ENCODE measurements at places on chromosomes 12 and 14.
A peak's percentile ranks its signal among the peaks of the same experiment; 100 is the strongest.

DNA sequence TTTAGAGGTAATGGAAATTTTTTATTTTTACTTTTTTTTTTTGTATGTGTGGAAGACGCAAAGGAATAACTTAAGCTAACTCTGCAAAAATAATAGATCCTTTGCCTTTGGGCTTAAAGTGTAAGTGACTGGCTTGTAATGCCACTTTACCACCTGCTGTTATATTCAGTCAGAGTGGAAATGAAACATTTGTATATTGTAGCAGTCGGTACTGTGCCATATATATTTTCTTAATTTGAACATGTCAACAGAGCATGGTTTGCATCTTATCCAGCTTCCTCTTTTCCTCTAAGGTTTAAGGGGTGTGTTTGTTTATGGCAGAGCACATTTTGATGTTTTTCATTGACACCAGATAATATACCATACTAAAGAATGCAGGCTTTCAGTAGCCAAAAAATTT, 176.6 kb downstream of the TRHDE start:
- no peak for DNase-seq

DNA sequence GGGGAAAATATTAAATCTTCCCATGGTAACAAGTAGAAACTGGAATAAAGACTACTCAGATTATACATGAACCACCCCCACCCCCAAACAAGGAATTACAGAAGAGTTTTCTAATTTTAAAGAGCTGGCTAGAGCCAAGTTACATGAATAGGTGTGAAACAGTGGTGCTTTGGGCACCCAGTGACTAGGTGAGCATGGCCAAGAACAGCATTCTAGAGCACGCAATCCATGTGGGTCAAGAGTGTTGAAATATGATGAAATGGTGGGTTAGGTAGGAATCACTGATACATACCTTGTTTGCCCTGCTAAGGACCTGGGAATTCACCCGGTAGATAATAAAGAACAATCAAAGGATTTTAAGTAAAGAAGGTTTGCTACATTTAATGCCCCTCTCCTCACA, 118.1 kb upstream of the SLCO1C1 start:
- no peak for DNase-seq

DNA sequence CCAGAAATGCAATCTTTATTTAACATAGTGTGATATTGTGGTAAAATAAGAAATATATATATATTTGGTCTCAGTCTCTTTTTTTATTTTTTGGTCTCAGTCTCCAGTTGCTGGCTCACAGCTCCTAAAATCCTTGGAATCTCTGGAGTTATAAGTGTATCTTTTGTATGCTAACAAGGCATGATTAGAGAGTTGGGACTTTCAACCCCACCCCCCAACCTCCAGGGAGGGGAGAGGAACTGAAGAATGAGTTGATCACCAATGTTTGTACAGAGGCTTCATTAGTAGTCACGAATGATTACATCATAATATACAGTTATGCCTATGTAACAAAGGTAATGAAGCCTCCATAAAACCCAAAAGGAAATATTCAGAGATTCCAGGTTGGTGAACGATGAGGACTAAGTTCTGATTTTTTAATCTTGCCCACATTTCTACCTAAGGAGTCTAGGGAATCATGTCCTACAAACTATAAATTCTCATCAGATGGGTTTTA, 22.8 kb upstream of the LALBA start:
- no peak for DNase-seq

DNA sequence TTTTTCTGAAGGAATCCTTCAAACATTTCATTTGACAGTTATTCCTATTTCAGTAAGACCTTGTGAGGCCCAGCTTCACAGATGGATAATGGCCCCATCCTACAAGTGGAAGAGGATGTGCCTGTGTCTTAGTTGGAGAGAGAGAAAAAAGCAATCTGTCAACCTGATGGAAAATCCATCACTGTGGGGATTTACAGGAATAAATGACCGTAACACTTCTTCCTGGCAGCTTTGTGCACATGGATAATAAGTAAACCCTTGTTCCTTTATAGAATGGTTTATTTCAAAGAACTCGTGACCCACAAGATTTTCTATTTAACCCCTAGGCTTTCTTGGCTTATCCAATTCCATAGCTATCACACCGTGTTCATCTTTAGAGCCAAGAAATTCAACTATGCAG, 121.4 kb upstream of the PCED1B start:
- DNase-seq, result no peak

DNA sequence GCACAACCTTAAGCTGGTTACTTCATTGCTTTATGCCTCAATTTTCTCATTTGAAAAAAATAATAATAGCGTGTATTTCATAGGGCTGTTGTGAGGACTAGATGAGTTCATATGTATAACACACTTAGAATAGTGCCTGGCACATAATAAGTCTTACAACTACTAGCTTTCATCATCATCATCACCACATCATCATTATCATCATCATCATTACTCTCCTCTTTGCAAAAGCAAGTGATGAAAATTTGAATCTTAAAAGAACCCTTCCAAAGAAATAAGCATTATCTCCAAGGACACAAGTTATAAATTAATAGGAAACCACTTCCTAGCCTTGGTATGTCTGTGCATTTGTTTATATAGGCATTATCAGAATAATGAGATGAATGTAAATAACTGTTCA, 117.0 kb downstream of the ST8SIA1 start:
- DNase-seq, result no peak

DNA sequence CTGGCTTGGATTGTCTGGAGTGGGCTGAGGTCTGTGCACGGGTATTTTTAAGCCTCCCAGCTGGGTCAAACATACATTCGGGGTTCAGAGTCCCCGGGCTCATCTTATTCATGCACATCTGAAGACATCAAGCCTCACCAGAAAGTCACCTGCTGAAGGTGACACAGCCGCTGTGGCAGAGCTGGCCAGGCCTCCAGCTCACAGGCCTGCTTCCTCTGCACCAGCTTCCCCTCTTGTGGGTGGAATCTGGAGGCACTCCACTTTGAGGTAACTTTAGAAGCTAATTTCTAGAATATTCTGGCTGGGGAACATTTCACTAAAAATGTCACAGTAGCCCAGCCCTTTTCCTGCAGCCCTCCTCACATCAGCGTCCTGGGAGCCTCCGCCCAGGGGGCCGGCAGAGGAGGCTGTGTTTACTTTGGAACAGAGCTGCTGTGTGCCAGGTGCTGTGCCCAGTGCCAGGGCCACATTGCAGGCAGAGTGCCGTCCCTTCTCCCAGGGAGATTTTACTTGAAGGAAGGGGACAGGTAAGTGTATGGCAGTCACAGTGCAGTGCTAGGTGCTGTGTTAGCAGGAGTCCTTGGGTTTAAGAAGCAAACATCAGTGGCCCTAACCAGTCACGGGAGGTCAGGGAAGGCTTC, 62.2 kb downstream of the TSPAN11 start:
- no peak for DNase-seq

- DNase-seq, result no peak
These were observed 49.9 kb downstream of the OTX2 start for GRCh38 chr14:56760164-56760914.

GRCh38 chr14:98900798-98901197, 371.2 kb downstream of the BCL11B start:
- no peak for DNase-seq

DNA sequence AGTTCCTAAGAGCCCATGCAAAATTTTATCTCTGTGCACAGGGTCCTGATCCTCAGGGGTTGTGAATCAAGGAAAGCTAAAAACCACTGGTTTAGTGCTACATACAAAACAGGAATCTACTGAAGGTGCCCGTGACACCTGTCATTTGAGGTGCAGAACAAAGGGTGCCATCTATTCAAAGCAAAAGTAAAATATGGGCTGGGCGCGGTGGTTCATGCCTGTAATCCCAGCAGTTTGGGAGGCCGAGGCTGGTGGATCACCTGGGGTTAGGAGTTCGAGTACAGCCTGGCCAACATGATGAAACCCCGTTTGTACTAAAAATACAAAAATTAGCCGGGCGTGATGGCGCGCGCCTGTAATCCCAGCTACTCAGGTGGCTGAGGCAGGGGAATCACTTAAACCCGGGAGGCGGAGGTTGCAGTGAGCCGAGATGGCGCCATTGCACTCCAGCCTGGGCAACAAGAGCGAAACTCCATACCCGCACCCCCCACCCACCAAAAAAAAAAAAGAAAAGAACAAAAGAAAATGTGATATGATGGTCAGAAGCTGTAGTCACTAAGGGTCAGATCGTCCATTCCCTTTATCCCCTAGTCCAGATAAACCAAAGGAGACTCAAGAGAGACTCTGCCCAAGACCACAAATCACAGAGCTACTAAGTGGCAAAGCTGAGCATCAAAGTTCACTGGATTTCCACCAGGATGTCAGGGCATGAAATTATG, 3.4 kb downstream of the PPTC7 start:
- DNase-seq, result no peak

DNA sequence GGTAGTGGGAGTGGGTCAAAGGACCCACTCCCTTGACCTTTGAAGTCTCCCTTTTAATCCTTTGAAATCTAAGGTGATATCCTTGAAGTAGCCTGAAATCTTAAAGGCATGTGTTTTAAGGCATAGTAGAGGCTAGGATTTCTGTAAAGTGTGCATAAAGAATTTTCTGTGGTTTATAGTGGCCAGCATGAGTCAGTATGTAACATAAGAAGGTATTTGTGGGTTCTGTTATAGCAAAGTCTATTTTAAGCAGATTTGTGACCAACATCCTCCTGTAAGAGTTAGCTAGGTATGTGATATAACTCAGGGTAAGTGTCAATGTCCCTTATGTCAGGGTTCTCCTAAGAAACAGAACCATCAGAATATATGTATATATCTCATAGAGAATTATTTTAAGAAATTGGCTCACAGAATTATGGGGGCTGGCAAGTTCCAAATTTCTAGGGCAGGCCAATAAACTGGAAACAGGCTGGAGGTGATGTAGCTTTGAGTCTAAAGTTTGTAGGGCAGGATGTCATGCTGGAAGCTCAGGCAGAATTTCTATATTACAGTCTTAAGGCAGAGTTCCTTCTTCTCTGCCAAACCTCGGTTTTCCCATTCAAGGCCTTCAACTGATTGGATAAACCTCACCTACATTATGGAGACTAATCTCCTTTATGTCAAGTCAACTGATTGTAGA, 18.7 kb upstream of the EPYC start:
- no peak for DNase-seq

- no peak for DNase-seq
These were observed 40.2 kb upstream of the CCDC196 start for GRCh38 chr14:66445936-66446335.

DNA sequence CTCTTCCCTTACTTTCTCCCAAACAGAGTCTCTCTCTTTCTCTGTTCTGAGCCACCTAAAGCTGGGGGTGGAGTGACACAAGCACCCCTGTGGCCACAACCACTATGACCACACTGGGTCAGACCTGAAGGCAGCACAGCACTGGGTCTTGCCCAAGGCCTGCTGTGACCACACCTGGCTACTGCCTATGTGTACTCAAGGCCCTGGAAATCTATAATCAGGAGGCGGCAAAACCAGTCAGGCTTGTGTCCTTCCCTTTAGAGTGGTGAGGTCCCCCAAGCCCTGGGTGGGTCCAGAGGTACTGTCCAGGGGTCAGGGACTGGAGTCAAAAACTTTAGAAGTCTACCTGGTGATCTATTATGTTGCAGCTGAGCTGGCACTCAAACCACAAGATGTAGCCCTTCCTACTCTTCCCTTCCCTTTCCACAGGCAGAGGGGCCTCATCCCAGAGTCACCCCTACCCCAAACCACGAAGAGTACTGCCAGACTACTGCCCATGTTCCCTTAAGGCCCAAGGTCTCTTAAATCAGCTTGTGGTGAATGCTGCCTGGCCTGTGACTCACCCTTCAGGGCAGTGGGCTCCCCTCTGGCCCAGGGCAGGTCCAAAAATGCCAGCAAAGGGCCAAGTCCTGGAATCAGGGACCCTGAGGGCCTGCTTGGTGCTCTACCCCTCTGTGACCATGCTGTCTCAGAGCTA, 179.8 kb upstream of the DYRK2 start:
- no peak for DNase-seq

DNA sequence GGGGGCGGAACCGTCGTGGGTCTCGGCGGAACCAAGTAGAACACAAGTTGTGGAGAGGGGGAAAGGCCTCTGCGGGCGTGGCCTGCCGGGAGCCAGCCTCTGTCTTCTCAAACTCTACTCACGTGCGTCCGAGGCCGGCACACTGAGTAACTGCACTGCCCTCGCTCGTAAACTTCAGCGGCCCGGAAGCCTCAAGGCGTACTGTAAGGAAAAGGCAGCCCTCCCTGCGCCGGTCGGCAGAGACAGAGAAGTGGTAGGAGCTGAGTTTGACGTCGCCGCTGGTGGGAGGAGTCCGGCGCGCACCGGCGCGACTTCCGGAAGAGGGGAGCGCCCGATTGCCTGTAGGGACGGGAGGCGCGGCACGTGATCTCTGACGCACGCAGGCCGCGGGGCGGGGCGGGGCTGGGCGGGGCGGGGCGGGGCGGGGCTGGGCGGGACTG, at the start of gene FBXO33:
TSS of gene FBXO33 (minus strand) at position 255 of the 440 bp plus-strand sequence. CDS start 271 bp downstream, outside the sequence.
- peak; percentile 63 for DNase-seq

- no peak for DNase-seq
These were observed 632.8 kb downstream of the DIO2 start for GRCh38 chr14:79578470-79578869.

DNA sequence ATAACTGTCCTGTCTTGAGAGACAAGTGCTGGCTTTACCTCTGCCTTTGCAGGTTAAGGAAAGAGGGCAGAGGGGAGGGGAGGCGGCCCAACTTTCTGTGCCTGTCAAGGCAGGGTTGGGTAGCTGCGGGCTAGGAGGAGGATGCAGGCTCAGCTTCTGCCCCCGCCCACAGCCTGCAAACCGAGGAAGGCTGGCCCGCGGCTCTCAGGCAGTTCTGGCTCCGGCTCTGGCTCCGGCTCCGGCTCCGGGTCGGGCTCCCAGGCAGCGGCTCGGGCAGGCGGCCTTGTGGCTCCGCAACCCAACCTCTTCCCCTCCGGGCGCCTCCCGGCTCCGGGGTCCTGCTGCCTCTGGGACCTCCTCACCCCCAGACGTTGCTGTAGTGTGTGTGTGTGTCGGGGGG, 92.9 kb downstream of the TMEM30B start:
- no peak for DNase-seq

DNA sequence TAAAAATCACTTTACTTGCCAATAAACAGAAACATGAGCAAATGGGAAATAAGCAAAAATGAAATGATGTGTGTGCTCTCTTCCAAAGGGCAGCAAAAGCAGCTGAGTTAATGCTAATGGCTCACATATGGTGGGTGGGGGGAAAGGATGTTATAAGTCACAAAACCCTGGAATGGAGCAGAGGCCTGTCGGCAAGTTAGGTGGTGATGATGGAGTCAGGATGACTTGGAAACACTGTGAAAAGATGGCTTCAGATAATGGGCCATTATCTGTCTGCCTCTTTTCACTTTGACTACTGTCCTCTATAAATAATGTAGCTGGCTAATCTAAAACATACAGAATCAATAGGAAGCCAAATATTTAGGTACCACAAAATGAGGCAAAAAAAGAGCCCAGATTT, 228.7 kb downstream of the APAF1 start:
- DNase-seq, result no peak

GRCh38 chr14:77601846-77602619, 14.4 kb downstream of the SPTLC2 start:
- no peak for DNase-seq
